Left ventricle myocardium inferior (tissue), 1 donor: ENCODE measurements at places on chromosomes 3 and 15. TPM values are rescaled to one million over a fixed set of nuclear protein-coding genes. Genes with fewer than 3 reads are reported as not detected.

GRCh38 chr3:188092648-188093047 is 61.3 kb upstream of the LPP start:
- DNase-seq: no peak

The ZDHHC3 gene
- total RNA-seq: 40.2 TPM

DNA sequence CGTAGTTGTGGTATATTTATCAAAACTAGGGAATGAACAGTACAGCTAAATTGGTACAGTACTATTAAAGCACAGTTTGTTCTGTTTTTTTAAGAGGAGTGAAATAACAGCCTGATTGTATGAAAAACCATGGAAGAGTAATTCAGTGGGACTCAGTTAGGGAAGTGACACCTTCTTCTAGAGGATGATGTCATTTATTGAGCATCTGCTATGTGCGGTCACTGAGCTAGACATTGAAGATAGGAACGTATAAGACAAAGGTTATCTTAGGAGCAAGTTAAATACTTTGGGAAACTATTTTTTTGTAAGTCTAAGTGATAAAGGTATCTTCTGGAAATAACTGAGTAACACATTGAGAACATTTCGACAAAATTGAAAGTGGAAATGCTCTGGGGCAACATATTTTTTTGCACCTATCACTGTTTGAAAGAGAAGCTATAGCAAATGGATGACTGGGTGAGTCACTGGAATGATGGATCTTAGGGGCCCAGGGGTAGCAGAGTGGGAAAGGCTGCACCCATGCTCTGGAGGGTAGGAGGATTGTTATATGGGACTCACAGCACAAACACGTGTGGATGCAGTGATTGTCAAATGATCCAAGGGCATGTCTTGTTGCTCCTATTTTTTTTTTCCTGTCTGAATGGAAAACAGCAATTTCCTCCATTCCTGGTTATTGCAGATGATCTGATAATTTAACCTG is 43.0 kb downstream of the OXNAD1 start:
- DNase-seq: no peak

The TUBGCP5 gene
- total RNA-seq: 11.3 TPM

DNA sequence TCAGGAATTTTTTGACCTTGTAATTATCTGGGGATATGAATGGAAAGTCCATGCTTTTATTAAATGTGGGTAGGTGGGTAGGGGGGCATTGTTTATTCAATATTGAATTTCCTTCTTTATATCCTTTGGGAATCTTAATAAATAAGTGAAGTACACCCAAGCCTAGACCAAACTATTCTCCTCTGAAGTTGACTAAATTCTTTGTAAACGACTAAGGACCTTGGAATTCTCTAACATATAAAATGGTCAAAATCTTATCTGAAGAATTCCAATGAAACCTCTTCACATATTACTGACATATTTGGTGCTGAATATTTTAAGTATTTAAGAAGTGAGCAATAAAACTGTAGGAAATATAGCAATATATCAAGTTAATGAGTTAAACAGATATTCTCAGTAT is 1432.1 kb upstream of the GBE1 start:
- no peak for DNase-seq

DNA sequence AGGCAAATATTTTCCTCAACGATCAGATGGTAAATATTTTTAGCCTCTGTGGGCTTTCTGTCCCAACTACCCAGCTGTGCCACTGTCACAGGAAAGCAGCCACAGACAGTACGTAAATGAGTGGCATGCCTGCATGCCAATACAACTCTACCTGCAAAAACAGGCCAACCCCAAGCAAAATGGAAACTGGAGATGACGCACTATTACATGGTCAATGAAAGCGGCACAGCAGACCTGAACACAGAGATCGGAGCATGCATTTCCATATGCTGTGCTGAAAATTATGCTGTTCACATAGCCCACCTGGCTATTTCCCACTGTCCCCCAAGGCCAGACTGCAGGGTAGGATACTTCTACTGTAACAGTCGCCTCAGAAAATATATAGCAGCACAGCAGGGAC is 57.8 kb downstream of the HERC2 start:
- DNase-seq: no peak

DNA sequence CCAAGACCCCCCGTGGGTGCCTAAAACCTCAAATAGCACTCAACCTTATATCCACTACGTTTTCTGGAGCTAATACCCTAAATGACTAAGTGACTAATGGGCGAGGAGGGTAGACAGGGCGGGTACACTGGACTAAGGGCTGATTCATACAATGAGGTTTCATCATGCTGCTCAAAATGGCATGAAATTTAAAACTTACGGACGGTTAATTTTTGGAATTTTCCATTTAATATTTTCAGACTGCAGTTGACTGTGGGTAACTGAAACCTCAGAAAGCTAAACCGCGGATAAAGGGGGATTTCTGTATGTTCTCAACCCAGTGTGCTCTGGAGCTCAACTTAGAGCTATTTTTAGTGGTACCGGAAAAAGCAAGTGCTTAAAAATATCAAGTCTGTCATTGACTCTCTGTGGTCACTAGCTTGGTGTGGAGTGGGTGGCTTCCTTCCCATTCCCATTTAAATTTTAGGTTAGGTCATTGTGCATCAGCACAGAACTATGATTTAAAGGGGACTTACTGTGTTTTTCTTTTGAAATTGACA is 72.9 kb downstream of the LRRC28 start:
- no peak for DNase-seq

The MCF2L2 gene
- 0.91 TPM for total RNA-seq
